Non-pigmented ciliary epithelial cell (primary cell): ENCODE measurements at places on chromosomes 7 and 10.

DNA sequence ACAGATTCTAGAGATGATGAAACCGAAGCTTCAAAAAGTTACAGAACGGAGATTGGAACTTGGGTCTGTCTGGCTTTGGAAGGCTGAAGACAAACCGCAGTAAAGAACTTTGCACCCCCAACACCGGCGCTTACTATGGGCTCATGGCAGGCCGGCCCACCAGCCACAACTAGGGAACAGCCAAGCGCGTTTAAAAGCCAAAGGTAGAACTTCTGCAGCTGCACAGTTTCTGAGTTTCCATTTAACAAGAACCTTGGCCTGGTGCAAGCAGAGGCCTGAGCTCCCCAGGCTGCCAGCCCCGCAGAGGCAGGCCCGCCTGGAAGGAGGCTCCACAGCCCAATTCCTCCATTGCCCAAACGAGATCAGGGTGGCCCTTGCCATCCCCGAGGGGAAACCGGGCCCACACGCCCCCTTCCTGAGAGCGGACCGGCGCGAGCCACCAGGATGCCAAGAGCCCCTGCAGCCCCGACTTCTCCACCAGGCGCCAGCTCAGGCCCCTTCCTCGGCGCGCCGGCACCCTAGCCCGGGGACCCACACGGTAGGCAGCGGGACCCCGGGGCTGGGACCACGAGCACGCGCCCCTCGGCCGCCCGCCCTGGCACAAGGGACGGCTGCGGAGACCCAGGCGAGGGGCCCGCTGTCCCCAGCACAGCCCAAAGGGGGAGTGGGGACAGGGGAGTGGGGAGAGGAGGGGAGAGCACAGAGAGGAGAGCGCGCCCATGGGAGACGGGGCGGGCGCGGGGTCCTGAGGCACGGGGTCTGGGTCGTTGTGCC, 566 bp downstream of the MAD1L1 start:
- DNase-seq, result no peak

- DNase-seq, result no peak
Measured at GRCh38 chr7:39383136-39383535, 183.1 kb upstream of the YAE1 start.

- DNase-seq, result no peak
Measured at GRCh38 chr10:5892007-5892406, 2.0 kb downstream of the FBH1 start.

DNA sequence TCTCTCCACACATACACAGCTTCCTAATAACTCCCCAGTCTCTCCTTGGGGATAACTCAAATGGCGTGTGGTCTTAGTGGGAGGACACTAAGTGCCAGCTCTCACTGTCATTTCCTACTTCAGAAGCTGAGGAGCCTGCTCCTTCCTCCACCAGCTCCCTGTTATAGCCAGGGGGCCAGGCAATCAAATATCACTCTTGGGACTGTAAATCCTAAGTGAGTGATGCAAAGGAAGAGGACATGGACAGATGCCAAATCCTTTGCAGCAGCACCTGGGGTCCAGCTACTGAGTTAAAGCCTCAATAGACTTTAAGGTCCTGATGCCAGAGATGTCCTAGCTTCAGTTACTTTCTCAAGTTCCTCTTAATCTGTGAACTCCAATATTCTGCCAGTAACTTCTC, 34.1 kb downstream of the SEM1 start:
- DNase-seq, result no peak

DNA sequence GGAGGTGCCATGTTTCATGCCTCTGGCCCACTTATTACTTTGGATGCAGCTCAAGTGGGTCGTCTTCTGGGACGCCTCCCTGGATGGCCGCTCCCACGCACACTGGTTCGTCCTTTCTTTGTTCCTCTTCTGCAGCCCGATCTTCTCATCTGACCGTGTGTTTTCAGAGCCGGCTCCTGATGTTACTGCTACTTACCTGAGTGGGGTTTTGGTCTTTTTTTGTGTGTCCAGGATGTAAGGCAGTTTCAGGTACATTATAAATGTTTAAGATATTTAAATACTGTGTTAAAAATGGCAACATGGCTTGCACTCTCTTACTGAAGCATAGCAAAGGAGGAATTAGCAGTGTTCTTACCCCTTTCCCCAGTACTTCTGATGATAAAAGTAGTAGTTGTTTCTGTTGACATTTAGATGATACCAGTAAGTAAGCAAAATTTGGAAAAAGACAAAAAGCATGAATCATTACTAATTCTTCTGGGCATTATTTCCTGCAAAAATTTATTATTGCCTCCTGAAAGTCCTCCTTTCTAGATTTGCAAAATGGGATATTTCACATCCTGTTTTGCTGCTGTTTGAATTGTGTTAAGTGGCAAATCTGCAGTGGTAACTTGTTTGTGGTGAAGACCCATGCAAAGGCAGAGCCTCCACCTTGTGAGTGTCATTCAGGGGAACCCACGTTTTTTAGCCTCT, 59.4 kb downstream of the SHH start:
- DNase-seq, result no peak
